ENCODE measurements at places on chromosomes 6 and 20.

GRCh38 chr20:58693226-58694006 is 816 bp downstream of the NPEPL1 start:
- DNase-seq: no peak

DNA sequence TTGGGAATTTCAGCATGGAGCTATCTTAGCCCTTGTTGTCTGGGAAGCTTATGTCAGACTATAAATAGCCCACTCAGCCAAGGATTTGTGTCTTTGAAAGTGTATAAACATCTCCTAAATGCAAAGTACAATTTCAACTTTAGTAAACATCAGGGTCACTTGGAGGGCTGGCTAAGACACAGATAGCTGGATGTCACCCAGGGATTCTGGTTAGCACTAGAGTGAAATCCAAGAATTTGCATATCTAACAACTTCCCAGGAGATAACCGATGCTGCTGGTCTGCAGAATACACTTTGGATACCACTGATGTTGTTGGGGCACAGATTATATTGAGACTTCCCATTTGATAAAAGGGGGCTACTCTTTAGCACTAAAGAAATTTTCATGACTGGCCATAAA is 130.9 kb downstream of the PAX1 start:
- no peak for DNase-seq

- no peak for DNase-seq
These were observed 62.6 kb downstream of the BANF2 start for GRCh38 chr20:17762243-17762872.

DNA sequence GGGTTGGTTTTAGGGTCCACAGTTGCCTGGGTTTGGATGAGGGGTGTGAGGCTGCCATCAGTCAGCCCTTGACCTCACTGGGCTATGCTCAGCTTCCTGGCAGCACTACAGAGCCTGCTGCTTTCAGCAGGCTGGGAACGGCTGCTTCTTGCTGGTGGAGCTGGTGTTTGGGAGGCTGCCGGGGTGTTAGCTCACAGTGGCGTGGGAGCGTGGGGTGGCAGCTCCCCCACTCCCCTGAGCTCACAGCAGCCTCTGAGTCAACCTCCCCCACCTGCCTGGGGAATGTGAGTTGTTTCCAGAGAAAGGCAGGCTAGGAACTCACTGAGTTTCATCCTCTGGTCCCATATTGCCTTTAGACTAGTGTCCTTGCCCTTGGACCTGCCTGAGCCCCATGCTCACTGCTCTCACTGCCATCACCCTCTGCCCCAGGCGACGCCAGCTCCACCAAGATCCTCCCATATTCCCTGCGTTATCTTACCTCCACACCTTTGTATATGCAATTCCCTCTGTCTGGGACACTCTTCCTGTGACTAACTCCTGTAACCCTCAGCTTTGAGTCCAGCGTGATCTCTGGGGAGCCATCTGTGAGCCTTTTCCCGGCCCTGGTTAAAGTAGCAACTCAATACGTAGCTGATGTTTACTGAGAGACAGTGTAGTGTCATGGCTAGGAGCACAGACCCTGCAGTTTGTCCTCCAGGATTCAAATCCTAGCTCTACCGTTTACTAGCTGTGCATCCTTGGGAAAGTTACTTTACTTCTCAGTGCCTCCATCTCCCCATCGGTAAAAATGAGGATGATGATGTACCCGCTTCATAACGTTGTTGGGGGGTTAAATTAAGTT is 34.8 kb downstream of the PPP1R16B start:
- no peak for DNase-seq

- DNase-seq: no peak
These were observed 38.6 kb downstream of the GHRH start for GRCh38 chr20:37223053-37223452.

GRCh38 chr6:4581468-4582385 is 194.5 kb upstream of the CDYL start:
- no peak for DNase-seq

DNA sequence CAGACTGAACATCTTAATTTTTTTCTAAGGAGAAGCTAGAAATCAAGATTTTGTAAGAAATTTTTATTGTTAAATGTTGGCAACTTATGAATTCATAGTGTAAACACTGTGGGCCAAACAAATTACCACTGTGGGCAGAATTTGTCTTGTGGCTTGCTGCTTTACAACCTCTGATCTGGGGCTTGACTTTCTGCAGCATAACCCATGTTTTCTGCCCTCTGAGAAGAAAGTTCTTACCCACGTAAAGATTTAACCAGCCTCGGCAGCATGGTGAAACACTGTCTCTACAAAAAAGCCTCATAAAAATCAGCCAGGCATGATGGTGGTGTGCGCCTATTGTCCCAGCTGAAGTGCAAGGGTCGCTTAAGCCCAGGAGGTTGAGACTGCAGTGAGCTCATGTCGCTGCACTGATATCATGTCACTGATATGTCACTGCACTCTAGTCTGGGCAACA is 12.9 kb downstream of the ITCH start:
- DNase-seq: no peak

DNA sequence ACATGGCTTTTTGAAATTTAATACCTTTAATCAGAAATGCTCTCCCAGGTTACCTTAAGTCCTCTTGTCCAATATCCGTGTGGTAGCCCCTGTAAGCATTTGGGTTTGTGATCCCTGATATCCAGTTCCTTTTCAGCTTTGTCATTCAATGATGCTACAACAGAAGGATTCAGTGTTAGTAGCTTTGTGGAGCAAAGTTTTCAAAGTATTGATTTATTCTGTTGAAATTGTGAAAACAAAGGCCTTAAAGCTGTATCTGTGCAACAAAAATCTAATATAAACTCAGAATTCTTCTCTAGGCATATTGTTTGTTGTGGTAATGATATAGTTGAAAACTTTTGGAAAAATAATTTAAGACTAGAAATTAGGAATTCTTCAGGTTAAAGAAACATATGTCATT is 91.9 kb downstream of the ADGRB3 start:
- no peak for DNase-seq

- no peak for DNase-seq
These were observed 15.2 kb downstream of the RSPH4A start for GRCh38 chr6:116631379-116631990.

- DNase-seq: no peak
These were observed 91.2 kb downstream of the CARMIL1 start for GRCh38 chr6:25370178-25371036.

GRCh38 chr6:75481394-75481793 is 12.2 kb downstream of the FILIP1 start:
- DNase-seq: no peak

- no peak for DNase-seq
These were observed 315.7 kb upstream of the EPHA7 start for GRCh38 chr6:93735099-93735498.

GRCh38 chr6:89298680-89299465 is 16.2 kb downstream of the GABRR2 start:
- DNase-seq: peak; percentile 25

- DNase-seq: no peak
These were observed 473.8 kb upstream of the HSF2 start for GRCh38 chr6:121925534-121926255.

DNA sequence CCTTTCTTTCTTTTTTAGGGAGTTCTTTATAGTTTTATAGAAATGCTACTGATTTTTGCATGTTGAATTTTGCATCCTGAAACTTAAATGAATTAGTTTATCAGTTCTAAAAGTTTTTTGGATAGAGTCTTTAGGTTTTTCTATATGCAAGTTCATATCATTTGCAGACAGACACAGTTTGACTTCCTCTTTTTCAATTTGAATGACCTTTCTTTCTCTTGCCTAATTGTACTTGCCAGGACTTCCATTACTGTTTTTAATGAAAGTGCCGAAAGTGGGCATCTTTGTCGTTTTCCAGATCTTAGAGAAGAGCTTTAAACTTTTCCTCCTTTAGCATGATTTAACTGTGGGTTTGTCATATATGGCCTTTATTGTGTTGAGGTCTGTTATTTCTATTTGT is 21.1 kb upstream of the EDN1 start:
- no peak for DNase-seq

- no peak for DNase-seq
These were observed at the start of gene ADAM33 for GRCh38 chr20:3681931-3682781. ADAM33 (minus strand) TSS chr20:3682010; CDS start chr20:3682004, 6 bp downstream.

GRCh38 chr6:154329350-154330170 is 27.0 kb downstream of the IPCEF1 start:
- no peak for DNase-seq

- DNase-seq: no peak
These were observed 70.5 kb downstream of the FAM217A start for GRCh38 chr6:4008324-4009047.

GRCh38 chr6:103908898-103909297 is 950.8 kb downstream of the HACE1 start:
- DNase-seq: no peak

DNA sequence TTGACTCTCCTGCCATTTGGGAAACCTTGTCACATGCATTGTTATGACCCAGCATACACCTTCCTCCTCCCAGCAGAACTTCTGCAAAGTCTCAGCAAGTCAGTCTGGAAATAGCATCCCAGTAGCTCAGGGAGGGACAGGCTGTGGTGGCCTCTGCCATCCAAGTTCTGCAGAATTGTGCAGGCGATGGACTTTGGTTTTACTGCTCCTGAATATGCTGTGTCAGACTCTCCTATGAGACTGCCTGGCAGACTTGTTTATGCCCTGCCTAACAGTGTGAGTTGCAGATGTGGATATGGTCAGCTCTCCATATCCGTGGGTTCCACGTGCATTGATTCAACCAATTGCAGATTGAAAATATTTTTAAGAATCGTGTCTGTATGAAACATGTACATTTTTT is 52.8 kb downstream of the SNRNP48 start:
- DNase-seq: no peak

DNA sequence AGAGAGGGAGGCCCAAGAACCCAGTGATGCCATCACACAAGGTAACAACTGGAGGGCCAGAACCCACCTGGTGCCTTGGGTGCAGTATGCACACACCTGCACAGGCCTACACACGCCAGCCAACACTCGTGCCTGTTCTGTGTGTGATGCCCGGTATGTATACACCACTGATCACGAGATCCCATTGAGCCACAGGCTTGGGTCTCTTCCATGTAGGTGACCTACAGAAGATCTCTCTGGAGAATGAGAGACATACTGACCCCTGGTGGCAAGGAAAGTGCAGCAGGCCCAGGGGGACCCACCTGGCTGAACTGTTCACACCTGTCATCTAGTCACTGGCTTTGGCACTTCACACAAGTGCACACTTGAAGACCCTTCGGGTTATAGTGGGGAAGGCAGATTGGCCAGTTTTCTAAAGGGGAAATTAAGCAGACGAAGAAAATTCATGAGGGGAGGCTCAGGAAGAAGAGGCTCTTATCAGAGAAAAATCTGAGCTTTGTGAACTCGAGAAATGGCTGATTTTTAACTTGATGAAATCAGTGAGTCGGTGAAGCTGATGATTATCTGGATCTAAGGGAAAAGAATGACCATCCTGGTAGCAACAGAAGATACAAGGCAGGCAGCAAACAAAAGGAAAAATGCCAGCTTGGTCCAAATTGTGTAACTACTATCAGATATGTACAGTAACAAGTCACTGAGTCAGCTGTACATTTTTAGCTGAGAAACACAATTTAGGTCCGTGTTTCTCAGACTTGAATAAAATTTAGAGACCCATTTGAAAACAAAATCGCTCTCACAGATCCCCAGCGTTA is 69.1 kb upstream of the PBOV1 start:
- peak; percentile 29 for DNase-seq

GRCh38 chr20:60253471-60253870 is 295.2 kb downstream of the CDH26 start:
- no peak for DNase-seq

DNA sequence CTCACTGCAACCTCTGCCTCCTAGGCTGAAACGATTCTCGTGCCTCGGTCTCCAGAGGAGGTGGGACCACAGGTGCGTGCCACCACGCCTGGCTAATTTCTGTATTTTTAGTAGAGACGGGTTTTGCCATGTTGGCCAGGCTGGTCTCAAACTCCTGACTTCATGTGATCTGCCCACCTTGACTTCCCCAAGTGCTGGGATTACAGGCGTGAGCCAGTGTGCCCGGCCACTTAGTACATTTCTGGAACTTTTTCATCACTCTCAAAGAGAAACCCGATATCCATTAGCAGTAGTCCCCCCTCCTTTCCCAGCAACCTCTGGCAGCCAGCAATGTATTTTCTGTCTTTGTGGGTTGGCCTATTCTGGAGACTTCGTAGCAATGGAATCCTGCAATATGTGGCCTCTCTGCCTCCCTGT is 109.8 kb downstream of the JARID2 start:
- DNase-seq: no peak

GRCh38 chr20:40844332-40844731 is 155.3 kb upstream of the MAFB start:
- no peak for DNase-seq

Measured in activated CD4-positive, alpha-beta T cell treated with anti-CD3 and anti-CD28 coated beads for 24 hours (primary cell).